ENCODE measurements at places on chromosomes 11 and 22.

- DNase-seq, result no peak
Measured at GRCh38 chr22:20137113-20137512, 5.5 kb downstream of the ZDHHC8 start.

GRCh38 chr11:115927823-115928329, 423.7 kb upstream of the CADM1 start:
- DNase-seq, result no peak

- DNase-seq, result no peak
Measured at GRCh38 chr11:109971184-109971523, 122.0 kb upstream of the ZC3H12C start.

- DNase-seq, result no peak
Measured at GRCh38 chr11:76702336-76703128, 32.0 kb upstream of the LRRC32 start.

GRCh38 chr22:31530823-31531195, 34.5 kb downstream of the SFI1 start:
- no peak for DNase-seq

DNA sequence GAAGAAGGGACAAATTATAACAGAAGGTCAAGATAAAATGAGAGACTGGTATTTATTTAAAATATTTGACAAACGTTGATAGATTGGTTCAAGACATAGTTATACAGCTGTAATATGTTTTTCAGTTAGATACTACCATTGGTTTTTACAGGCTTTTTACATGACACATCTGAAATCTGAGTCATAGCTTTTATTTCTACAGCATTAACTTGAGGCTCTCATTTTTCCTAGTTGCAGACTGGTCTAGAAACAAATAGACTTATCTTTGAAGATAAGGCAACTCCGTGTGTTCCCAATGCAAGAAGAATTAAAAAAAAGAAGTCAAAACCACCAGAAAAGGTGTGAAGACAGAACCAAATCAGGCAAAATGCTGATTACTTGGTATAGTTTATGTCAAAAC, 31.3 kb downstream of the CEP57 start:
- no peak for DNase-seq

DNA sequence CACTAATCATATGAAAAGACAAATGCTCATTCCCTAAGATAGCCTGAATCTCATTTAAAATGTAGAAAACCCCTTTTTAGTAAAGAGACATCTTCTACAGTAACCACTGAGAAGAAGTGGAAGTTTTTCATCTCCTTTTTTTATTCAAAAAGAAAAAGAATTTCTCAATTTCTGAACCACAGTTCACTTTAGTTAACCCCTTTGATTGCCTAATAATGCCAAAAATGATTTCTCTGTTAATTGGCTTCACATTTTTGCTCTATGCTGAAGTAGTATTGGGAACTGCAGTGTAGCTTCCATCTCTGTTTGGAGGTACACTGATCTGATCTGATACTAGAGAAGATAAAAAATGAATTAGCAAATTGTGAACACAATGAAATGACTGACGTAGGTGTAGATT, 58.3 kb downstream of the CD44 start:
- DNase-seq, result no peak

DNA sequence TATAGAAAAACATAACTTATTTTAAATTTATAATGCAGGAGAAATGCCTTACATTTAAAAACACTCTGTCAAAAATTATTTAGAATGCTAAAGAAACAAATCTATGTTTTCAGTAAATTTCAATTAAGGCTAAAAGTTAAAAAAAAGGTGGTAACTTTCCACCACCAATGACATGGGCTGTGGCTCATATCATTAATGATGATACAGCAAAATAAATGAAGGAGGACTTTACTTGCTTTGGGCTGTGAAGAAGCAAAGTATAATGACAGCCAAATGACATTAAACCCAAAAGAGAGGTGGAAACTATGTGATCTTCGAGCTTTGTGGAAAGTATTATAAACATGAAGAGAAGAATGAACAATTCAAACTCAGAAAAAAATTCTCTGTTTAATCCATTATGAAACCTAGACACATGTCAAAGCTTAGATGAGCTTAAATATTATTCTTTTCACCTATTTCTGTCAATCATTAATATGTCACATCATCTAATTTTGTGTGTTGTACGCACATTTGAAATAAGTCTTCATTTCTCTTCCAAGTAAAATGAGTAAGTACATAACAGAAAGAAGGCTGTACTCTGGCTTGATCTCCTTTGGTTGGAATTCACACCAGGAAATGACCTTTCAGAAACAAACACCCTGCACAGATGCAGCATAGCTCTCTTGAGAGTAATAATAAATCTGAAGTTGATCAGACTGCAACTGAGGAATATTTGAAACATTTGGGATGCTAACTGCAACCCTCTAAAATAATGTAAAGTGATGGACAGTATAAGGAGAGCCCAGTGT, 265.8 kb downstream of the TTC28 start:
- no peak for DNase-seq

GRCh38 chr11:130644187-130644586, 195.7 kb downstream of the ADAMTS15 start:
- no peak for DNase-seq

- no peak for DNase-seq
Measured at GRCh38 chr22:49236541-49237075, 591.1 kb downstream of the BRD1 start.

GRCh38 chr11:79336797-79337517, 103.9 kb downstream of the TENM4 start:
- no peak for DNase-seq
